ENCODE measurements at places on chromosomes 12 and 14. TPM values are rescaled to one million over a fixed set of nuclear protein-coding genes. Genes with fewer than 3 reads are reported as not detected.

RERG gene
- total RNA-seq: 0.21 TPM

ADGRD1 gene
- total RNA-seq: 0.80 TPM

PLEKHG7 gene
- not detected for total RNA-seq

IQSEC3 gene
- total RNA-seq: 2.2 TPM

PPP1R3E gene
- total RNA-seq: 7.4 TPM

GRCh38 chr14:50447461-50447860, 50.8 kb upstream of the CDKL1 start:
- H3K27ac ChIP-seq: no peak overlapping the region
- no peaks in the 10 kb centered on the region for H3K27me3 ChIP-seq
- peaks cover 31% of the 10 kb centered on the region for H3K36me3 ChIP-seq
- H3K4me3 ChIP-seq: no peak overlapping the region

DNA sequence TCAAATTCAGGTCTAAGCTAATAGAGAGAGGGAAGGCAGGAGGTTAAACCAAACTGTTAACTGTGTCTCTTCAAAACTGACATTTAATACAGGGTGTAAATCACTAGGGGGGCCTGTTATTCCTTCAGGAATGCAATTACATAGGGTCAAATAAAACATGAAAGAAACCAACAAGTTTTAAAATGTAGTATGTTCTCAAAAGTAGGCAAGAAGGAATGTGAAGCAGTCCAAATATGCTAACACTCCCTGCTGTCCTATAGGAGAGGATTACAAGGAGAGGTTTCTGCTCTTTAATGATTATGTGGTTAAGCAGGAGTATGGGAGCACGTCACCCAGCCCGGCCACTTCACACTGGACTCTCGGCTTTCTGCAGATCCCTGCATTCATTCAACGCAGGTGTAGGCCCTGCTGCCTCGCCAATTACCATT, 42.5 kb upstream of the BMP4 start:
- DNase-seq: no peak
- 0 out of 2 replicates have a peak, but pooled peaks cover 2% of the 10 kb centered on the region for H3K27me3 ChIP-seq
- H3K4me3 ChIP-seq: no peak overlapping the region
- peaks cover 26% of the 10 kb centered on the region for H3K4me1 ChIP-seq

GRCh38 chr12:117596968-117597367, 235.5 kb upstream of the NOS1 start:
- no peak for DNase-seq
- H3K4me1 ChIP-seq: peaks cover 34% of the 10 kb centered on the region

DNA sequence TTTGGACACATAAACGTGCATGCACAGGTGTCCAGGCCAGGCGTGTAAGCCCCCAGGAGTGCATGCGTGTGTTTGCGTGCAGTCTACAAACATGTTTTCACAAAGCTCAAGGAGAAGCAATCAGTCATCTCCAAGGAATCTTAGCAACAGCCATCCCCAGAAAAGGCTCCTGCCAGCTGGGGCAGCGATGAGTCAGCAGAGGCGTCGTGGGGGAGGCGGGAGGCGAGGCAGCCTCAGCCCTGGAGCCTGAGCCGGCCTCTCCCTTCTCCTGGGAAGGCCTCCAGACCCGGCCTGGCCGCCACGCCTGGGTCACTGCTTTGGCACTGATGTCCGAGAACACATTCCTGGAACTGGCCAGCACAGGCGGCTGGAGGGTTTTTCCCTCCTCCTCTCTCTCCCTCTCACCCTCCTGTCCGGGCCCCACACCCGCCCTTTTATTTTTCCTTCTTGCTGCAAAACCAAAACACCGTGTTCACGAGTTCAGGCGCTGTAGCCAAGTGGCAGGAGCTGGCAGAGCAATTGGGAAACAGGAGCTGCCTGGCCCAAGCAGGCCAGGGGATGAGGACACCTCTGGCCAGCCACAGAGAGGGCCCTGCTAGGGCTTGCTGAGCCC, 92.7 kb downstream of the LRRC74A start:
- DNase-seq: peak; percentile 53
- no peaks in the 10 kb centered on the region for H3K27me3 ChIP-seq
- H3K27ac ChIP-seq: peak overlapping the region; percentile 85
- peaks cover 80% of the 10 kb centered on the region for H3K4me1 ChIP-seq
- H3K4me3 ChIP-seq: no peak overlapping the region

DNA sequence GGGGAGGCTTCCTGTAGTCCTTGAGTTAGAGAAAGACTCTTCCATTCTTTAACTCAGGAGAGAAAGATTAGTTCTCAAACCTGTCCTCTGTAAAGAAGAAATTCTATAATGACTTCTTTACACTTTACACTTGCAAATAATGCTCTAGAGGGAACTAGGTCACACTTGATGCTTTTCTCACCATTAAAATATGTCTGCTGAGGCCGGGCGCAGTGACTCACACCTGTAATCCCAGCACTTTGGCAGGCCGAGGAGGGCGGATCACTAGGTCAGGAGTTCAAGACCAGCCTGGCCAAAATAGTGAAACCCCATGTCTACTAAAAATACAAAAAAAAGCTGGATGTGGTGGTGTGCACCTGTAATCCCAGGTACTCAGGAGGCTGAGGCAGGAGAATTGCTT, 6.3 kb downstream of the NTN4 start:
- peaks cover 6% of the 10 kb centered on the region for H3K4me1 ChIP-seq
- no peak overlapping the region for H3K27ac ChIP-seq
- no peak for DNase-seq
- H3K36me3 ChIP-seq: no peaks in the 10 kb centered on the region
- H3K27me3 ChIP-seq: peaks cover 28% of the 10 kb centered on the region

DNA sequence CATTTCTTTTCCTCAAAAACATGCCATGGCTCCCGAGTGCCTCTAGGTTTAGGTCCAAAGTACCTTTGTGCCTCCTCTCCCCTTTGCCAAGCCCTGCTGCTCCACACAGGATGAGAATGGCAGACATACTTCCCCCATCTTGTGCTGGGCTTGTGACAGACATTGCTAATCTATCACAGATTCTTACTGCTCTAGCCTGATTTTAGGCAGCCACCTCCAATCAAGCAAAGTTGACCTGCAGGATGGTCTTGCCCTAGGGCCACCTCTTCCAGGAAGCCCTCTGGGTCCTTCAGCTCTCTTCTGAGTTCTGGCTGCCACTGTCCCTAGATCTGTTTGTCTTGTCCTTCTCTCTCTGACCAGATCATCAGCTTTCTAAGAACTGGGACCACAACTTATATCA, 20.5 kb downstream of the FOXN4 start:
- H3K27me3 ChIP-seq: no peaks in the 10 kb centered on the region
- H3K27ac ChIP-seq: no peak overlapping the region
- H3K4me3 ChIP-seq: peak overlapping the region; percentile 43
- no peak for DNase-seq

- H3K4me3 ChIP-seq: peak within 1 kb of the TSS; percentile 89
- peaks cover 5% of the 10 kb centered on the region for H3K27me3 ChIP-seq
- H3K36me3 ChIP-seq: peaks cover 12% of the 10 kb centered on the region
- DNase-seq: peak; percentile 97
- H3K27ac ChIP-seq: peak within 1 kb of the TSS; percentile 99
Observed at GRCh38 chr12:118376089-118377020, at the start of gene SUDS3. TSS of gene SUDS3 (plus strand) at chr12:118376555. CDS start at chr12:118376692, 137 bp downstream.

DNA sequence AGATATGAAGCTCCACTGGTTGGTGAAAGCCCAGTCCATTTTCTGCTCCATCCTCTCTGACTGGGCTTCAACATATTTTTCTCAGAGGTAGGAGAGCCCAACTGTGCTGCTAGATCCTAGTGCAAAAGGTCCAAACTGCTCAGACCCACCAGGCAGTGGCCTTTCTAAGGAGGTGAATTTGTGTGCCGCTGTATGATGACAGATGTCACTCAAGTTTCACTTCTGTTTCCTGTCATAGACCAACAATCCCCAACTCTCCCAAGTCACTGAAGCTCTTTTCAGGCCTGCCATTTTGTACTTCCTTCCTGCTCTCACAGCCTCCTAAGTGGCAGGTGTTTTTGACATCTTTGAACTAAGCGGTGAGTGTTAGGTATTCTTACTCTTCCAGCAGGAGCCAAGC, 16.4 kb upstream of the RNASE4 start:
- no peak for DNase-seq
- no peak overlapping the region for H3K27ac ChIP-seq
- no peak overlapping the region for H3K4me3 ChIP-seq

GRCh38 chr12:4449851-4450221, 4.2 kb upstream of the FGF6 start:
- peaks cover 18% of the 10 kb centered on the region for H3K27me3 ChIP-seq
- DNase-seq: no peak
- peaks cover 45% of the 10 kb centered on the region for H3K4me1 ChIP-seq

- no peak overlapping the region for H3K4me3 ChIP-seq
- peaks cover 9% of the 10 kb centered on the region for H3K27me3 ChIP-seq
- H3K27ac ChIP-seq: no peak overlapping the region
- H3K36me3 ChIP-seq: no peaks in the 10 kb centered on the region
Observed at GRCh38 chr14:105163040-105163742, 5.4 kb downstream of the JAG2 start.

- no peak for DNase-seq
- H3K27ac ChIP-seq: no peak overlapping the region
- H3K27me3 ChIP-seq: no peaks in the 10 kb centered on the region
- no peak overlapping the region for H3K4me3 ChIP-seq
- peaks cover 11% of the 10 kb centered on the region for H3K36me3 ChIP-seq
- H3K4me1 ChIP-seq: peaks cover 26% of the 10 kb centered on the region
Observed at GRCh38 chr12:116975779-116976393, 65.1 kb downstream of the FBXW8 start.

DNA sequence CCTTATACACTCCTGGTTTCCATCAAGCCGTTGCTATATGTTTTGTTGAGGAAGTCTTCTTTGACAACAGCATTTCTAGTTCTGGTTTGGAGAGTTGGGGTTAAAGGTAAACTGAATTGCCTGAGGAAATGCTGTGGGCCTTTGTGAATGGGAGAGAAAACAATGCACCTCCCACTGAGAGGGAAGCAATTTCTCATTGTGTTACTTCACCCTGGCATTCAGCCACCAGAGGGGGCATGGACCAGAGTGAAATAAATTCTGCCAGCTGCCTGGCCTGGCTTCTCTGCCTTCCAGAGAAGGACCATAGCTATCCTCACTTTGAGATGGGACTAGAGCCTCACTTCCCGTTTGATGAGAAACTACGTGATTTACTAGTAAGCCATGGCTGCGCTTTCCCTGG, 475.3 kb downstream of the EGLN3 start:
- peaks cover 79% of the 10 kb centered on the region for H3K4me1 ChIP-seq
- H3K4me3 ChIP-seq: no peak overlapping the region
- DNase-seq: peak; percentile 75

GRCh38 chr12:112115259-112116045, 6.9 kb upstream of the NAA25 start:
- no peaks in the 10 kb centered on the region for H3K27me3 ChIP-seq
- DNase-seq: no peak
- peaks cover 23% of the 10 kb centered on the region for H3K4me1 ChIP-seq

Measured in WTC11 (cell line).